HCEC 1CT (cell line): ENCODE measurements at places on chromosomes 11 and 22.

- no peak for DNase-seq
These were observed 6.2 kb upstream of the LINC01488 start for GRCh38 chr11:69475141-69475865.

DNA sequence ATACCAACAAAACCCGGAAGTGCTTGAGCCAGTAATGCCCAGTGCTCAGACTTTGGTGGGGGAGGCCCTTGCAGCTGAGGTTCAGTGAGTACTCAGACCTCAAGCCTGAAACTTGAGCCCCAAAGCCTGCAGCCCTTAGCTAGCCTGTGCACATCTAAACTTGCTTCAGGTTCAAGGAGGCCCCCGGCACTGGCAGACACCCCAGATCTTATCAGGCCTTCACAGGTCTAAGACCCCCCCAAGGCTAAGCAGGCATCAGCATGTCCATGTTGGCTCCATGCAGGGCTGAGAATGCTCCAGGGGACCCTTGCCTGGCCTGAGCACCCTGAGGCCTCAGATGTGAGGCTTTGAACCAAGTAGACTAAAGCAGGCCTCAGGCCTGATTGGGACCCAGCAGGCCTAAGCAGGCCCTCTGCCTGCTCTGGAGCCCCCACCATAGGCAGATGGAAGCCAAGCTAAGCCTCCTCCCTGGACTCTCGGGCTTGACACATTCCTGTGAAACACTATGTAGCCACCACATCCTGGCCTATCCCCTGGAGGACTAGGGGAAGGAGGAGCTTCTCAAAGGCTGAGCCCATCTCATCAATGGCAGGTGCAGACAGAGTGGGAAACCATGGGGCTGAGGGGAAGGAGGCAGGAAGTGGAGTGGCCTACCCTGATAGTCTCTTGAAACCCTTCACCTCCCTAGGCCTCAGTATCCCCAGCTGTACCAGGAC is 1.2 kb upstream of the CASTOR1 start:
- peak; percentile 38 for DNase-seq

- DNase-seq: no peak
These were observed 26.3 kb upstream of the CXCR5 start for GRCh38 chr11:118857385-118857784.

DNA sequence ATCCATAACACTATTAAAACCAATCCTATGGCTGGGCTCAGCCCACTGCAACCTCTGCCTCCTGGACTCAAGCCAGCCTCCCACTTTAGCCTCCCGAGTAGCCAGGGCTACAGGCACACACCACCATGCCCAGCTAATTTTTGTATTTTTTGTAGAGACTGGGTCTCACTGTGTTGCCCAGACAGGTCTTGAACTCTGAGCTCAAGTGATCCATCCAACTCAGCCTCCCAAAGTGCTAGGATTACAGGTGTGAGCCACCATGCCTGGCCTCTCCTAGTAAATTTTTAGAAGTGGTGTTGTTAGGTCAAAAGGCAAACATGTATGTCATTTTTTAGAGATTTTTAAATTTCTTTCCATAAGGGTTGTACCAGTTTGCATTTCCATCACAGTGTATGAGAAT is 14.2 kb downstream of the F2 start:
- DNase-seq: no peak

DNA sequence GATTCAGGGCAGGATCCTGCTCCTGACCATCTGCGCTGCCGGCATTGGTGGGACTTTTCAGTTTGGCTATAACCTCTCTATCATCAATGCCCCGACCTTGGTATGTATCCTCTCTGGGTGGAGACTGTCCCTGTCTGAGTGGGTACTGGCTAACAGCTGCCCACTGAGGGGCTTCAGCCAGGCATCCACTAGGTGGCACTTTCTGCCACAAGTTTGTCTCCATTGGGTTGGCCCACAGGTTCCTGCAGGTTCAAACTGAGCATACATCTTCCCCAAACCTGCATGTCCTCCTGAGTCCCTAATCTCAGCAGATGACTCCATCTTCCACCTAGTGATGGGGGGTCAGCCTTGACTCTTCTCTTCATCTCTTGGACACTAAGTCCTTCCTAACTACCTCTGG is 4.4 kb downstream of the SLC2A11 start:
- DNase-seq: peak; percentile 50

DNA sequence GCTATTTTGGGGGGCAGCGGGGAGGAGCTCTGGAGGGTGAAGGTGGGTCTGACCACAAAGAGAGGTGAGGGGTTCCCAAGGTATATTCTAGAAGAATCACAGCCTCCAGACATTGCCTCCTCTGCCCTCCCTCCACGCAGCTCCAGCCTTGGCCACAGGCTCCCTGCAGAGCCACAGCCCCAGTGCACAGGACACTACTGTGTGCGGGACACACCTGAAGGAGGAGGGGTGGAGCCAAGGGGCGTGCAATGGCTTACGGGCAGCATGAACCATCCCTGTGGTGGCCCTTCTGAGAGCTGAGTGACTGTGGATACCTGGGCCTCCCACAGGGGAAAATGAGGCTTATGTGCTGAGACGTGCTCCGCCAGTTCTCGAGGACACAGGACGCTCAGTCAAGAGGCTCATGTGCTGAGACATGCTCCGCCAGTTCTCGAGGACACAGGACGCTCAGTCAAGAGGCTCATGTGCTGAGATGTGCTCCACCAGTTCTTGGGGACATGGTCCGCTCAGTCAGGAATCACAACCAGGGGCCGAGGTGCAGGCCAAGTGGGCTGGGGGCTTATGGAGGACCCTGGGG is 417.3 kb downstream of the SHANK2 start:
- no peak for DNase-seq

GRCh38 chr11:71139516-71140205 is 112.7 kb downstream of the SHANK2 start:
- no peak for DNase-seq

- DNase-seq: no peak
These were observed 191.6 kb upstream of the CADM1 start for GRCh38 chr11:115695677-115696364.

GRCh38 chr11:70575396-70576060 is 177.2 kb downstream of the CTTN start:
- no peak for DNase-seq
